ENCODE measurements at places on chromosomes 7 and 10. TPM values are rescaled to one million over a fixed set of nuclear protein-coding genes. Genes with fewer than 3 reads are reported as not detected.

The POU6F2 gene
- total RNA-seq = not detected

The SRI gene
- total RNA-seq = 38.1 TPM

The NET1 gene
- total RNA-seq = 199 TPM

The SPACDR gene
- total RNA-seq = 0.95 TPM

The SPDYE8 gene
- not detected for total RNA-seq

The ARHGAP21 gene
- total RNA-seq = 87.8 TPM

The PCDH15 gene
- total RNA-seq = 0.16 TPM

The TUBB8 gene
- total RNA-seq = not detected

The HMX2 gene
- total RNA-seq = 0.36 TPM

The LIPJ gene
- not detected for total RNA-seq

The ANKRD16 gene
- total RNA-seq = 8.9 TPM

The SCRN1 gene
- total RNA-seq = 53.9 TPM

The EBLN1 gene
- not detected for total RNA-seq

The GRB10 gene
- 83.6 TPM for total RNA-seq

The PSMC2 gene
- total RNA-seq = 90.0 TPM

The SPDYE3 gene
- not detected for total RNA-seq

The ACTL6B gene
- 0.68 TPM for total RNA-seq

The CACNB2 gene
- total RNA-seq = 56.9 TPM

The CEP55 gene
- total RNA-seq = 1.5 TPM

The ASB10 gene
- total RNA-seq = not detected

The POP7 gene
- total RNA-seq = 39.5 TPM

The GDF10 gene
- 5.4 TPM for total RNA-seq

The HTR5A gene
- not detected for total RNA-seq

The ELAPOR2 gene
- 8.0 TPM for total RNA-seq

The ZNF485 gene
- 2.5 TPM for total RNA-seq

The ASIC3 gene
- total RNA-seq = 4.3 TPM

The FAM25G gene
- total RNA-seq = not detected

The PGAM2 gene
- 0.81 TPM for total RNA-seq

The TUBAL3 gene
- total RNA-seq = not detected

The MGAM2 gene
- 0.71 TPM for total RNA-seq

The TCAF2 gene
- total RNA-seq = 2.9 TPM

The DENND10 gene
- 35.0 TPM for total RNA-seq

The ANKRD30A gene
- not detected for total RNA-seq

The NKX6-2 gene
- not detected for total RNA-seq

The LRRD1 gene
- total RNA-seq = 0.83 TPM

The IDI2 gene
- not detected for total RNA-seq

The CRYGN gene
- 1.8 TPM for total RNA-seq
